ENCODE measurements at places on chromosomes 5 and 9.

- DNase-seq: no peak
Measured at GRCh38 chr5:602466-603035, 9.6 kb upstream of the CEP72 start.

DNA sequence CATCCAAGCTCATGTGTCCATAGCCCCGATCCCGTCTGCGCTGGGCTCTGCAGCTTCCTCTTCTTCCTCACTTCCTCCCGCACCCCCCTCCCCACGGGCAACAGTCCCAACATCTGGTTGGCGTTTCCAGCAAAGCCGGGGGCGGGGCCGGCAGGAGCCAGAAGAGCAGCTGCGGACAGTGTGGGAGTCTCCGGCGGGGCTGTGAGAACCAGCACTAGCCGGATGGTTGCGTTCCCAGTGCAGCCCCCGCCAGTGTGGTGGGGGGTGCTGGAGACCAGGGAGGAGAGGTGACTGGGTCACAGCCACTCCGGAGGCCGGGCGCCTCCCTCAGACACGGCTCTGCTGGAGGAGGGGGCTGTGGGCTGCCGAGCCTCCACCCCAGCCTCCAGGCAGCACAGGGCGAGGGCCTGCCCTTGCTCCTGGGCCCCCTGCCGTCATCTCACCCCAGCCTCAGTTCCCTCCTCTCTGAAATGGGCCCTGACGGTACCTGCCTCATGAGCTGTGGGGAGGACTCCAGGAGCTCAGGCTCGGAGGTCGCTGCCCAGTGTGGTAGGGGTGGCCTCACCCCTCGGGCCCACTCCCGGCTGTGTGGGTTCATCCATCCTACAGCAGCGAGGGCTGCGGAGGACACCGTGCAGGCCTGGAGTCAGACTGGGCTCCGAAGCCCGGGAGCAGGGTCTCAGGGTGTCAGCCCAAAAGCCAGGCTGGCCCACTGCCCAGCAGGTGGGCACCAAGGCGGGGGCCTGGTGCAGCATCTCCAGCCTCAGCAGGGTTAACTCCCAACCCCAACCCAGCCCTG lies 41.5 kb upstream of the NOTCH1 start:
- no peak for DNase-seq

GRCh38 chr9:111056538-111056937 lies 18.3 kb upstream of the LPAR1 start:
- DNase-seq: no peak

DNA sequence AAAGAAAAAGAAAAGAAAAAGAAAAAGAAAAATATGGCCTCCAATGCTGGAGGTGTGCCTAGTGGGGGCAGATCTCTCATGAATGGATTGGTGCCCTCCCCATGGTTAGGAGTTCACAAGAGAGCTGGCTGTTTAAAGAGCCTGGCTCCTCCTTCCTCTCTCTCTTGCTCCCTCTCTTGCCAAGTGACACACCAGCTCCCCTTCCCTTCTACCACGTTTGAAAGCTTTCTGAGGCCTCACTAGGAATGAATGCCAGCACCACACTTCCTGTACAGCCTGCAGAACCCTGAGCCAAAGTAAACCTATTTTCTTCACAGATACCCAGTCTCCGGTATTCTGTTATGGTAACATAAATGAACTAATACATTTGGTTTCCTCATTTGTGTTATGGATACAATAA lies 14.4 kb upstream of the GALNT10 start:
- no peak for DNase-seq

- DNase-seq: peak; percentile 58
Measured at GRCh38 chr9:133701981-133702797, 36.0 kb downstream of the SARDH start.

- no peak for DNase-seq
Measured at GRCh38 chr9:107176436-107177151, 106.5 kb upstream of the RAD23B start.

DNA sequence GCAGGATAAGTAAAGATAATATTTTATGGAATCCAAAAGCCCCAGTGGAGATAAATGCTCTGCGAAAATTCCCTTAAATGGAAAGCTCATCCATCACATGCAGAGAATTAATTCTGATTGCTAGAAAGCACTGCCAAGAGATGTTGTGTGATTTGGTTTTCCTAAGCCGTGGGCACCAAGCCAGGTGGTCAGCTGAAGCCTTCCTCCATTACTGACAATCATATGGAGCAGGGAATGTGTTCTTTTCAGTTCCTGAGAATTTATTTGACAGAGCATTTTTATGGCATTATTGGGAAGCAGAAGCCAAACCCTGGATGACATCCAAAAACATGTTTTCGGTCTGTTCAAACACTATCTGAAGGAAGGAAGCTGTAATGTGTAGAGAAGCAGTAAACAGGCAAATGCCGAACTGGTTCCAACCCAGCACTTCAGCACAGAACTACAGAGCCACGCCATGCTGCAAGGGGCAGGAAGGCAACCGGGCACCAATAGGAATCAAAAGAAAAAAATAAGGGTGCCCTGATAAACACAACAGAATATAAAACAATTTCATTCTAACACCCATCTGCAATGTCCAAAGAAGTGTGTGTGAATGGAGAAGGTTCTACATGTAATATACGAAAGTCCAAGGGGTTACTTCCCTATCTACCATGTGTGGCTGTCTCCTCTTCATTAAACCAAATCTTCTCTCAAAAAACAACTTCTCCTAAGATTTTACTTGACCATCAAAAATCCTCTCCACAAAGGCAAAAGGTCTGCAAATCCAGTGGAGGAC lies 12.3 kb downstream of the ARSB start:
- no peak for DNase-seq

- DNase-seq: no peak
Measured at GRCh38 chr9:124344291-124345050, 70.8 kb downstream of the PSMB7 start.

GRCh38 chr9:103798620-103799019 lies 295.5 kb upstream of the SMC2 start:
- DNase-seq: no peak

- DNase-seq: no peak
Measured at GRCh38 chr5:24094081-24094679, 550.6 kb downstream of the CDH10 start.

DNA sequence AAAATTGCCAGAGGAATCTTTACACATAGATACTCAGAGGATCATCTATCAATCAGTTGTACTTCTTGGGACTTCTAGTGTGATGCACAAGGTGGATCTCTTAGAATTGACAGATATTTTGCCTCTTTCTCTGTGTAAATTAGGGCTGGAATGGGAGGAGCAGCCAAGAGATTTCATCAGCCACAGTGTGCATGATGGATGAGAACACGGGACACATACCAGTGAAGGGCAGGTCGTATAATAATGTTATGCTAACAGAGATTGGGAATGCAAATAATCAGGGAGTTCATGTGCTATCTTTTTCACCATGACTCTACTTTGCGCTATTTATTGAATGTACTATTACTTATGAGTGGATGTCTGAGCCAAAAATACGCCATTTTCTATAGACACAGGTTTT lies 43.3 kb upstream of the ISOC1 start:
- DNase-seq: no peak

DNA sequence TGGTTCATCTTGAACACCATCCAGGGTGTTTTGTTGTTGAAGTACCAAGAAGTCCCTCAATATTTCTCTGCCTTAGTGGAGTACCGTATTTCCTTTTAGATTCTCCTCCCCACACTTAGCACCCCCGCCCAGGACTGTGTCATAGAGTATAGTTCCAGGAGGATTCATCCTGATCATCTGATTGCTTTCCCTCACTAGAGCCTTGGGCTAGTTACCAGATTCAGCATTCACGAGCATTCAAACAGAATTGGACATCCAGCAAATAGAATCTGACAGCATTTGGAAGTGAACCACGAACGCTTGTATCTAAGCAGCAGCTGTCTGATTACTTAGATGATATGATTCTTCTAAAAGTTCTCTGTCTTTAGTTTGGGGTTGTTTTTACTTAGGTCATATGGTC lies 248.1 kb upstream of the TAS2R1 start:
- DNase-seq: no peak

DNA sequence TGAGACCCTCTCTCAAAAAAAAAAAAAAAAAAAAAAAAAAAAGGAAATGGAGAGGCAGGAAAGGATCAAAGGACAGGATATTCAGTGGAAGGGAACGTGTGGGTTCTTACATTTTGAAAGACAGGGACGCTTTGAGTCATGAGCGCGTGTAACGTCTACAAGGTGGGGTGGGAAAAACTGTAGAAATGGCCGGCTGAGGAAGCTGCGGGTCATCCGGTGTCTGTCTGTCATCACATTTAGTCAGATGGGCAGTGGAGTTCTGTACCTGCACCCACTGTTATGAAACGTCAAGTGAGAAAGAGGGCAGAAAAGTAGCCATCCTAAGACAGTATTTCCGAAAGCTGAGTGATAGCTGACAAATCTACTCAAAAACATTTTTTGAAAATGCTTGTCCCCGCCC lies 159.8 kb downstream of the SMARCA2 start:
- no peak for DNase-seq

DNA sequence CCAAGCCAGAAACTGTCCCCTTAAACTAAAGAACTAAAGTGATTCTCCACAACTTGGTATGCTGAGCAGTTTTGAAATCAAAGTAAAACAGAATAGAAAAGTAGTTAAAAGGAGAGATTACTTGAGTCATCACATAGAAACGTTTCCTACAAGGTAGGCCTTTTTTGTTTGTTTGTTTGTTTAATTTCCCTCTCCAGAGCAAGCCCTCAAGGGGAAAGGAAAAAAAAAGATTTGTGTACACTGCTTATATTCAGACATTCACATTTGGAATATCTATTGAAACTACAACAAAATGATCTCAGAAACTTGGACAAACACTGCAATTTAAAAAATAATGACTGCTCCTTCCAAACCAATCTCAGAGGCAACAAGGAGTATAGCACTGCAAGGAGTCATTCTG lies 304.7 kb upstream of the NREP start:
- no peak for DNase-seq

DNA sequence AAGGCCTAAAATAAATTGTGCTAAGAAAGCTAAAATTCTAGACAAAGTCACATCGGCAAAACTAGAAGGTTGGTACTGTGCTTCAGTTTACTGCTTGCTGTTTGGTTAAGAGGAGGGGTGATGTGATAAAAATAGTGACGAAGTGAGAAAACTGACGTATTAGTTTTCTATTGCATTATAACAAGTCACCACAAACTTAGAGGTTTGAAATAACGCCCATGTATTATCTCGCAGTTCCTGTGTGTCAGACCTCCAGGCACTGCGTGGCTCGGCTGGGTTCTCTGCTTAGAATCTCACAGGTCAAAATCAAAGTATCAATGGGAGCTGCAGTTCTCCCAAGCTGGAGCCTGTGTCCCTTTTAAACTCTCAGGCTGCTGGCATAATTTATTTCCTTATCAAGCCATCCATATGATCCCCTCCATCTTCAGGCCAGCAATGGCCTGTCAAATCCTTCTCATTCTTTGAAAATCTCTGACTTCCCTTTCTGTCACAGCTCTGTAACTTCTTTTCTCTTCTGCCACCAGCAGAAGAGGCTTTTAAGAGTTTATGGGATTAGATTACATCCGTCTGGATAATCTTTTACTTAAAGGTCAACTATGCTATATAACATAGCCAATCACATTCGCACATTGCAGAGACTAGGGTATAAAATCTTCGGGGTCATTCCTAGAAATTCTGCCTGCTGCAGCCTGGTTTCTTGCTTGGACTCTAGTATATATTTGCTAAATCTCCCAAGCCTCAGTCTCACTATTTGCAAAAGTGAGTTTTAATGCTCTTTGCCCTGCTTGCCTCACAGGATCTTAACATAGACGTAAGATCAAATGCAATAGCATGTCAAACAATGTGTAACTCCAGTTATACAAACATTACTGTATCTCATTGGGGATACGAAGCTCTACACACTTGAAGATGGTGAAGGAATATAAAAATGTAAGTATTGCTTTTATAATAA lies 104.0 kb upstream of the CDKN2B start:
- no peak for DNase-seq

DNA sequence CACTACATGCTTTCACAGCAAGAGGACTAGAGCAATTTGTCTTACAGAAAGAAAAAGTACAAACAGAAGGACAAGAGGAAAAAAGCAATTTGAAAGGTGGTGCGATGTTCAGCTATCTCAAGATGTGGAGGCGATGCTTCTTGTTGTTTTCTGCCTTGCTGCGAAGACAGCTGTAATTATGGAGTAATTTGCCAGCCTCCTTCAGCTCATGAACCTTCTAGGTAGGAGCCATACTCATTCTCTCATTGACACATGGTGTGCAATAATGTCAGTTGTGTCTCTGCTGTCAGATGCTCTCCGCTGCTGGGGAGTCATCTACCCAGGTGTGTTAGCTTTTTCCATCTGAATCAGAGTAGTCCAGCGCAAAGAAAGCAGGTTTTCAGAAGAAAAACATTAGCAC lies 424.5 kb downstream of the NR2F1-AS1 start:
- no peak for DNase-seq

DNA sequence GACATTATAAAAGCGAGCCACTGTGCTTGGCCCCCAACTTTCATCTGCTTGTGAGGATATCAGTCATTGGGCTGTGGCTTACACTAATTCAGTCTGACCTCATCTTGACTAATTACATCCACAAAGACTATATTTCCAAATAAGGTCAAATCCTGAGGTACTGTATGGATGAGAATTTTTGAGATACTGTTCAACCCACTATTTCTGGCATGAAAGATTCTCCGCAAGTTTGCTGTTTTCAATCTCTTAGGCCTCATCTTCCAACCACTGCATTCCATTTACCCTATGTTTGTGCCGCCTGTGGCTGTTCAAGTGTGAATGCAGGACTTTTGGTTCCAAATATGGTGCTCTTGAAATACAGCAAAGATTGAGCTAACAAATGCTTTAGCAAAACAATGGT lies 400.9 kb upstream of the SGCD start:
- DNase-seq: no peak

DNA sequence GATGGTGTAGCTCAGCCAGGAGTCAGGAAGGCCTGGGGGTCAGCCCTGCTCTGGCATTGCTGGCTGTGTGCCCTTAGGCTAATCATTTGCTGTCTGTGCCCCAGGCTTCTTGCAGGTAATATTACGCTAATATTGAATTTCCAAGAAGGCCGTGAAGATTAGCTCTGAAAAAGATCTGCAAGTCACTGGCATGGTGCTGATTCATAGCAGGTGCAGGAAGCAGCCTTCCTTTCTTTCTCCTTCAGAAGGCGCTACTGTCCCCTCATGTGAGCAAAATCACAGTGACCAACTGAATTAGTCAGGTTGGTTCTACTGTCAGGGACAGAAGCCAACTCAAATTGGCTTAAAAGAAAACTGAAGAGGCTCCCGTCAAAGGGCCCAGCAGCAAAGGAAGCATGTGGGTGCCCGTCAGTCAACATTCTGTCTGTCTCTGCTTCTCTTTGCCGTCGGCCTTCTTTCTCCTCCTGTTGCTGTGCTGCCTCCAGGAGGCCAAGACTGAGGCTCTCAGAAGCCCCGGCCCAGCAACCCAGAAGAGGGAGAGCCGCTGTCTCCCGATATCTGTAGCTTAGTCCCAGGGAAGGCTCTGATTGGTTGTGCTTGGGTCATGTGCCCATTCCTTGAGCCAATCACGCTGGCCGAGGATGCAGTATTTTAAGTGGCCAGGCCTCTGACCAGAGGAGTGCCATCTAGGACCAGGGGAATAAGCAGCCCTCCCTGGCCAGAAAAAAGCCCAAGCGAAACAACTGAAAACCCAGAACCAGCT lies 67.8 kb upstream of the NEURL1B start:
- DNase-seq: no peak

- no peak for DNase-seq
Measured at GRCh38 chr5:116861097-116861496, 286.5 kb upstream of the SEMA6A start.

- DNase-seq: no peak
Measured at GRCh38 chr5:71886406-71886805, 167.3 kb downstream of the CARTPT start.

- no peak for DNase-seq
Measured at GRCh38 chr9:75389101-75389500, 300.8 kb downstream of the OSTF1 start.
